ENCODE measurements at places on chromosomes 12 and 14. TPM values are rescaled to one million over a fixed set of nuclear protein-coding genes. Genes with fewer than 3 reads are reported as not detected.

DNA sequence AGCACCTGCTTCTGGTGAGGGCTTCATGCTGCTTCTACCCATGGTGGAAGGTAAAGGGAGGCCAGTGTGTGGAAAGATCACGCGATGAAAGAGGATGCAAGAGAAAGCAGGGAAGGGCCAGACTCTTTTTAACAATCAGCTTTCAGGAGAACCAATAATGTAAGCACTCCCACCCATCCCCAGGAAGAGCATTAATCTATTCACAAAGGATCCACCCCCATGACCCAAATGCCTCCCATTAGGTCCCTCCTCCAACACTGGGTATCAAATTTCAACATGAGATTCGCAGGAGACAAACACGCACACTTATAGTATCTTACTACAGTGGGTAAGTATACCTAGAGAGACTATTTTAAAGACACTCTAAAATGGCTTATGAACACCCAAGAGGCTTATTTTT is 80.5 kb upstream of the TMCC3 start:
- no peak for DNase-seq

- no peak for DNase-seq
These were observed 264.2 kb upstream of the AMIGO2 start for GRCh38 chr12:47343684-47344567.

IL23A gene
- total RNA-seq: not detected

- no peak for DNase-seq
These were observed 4.6 kb downstream of the KIF5A start for GRCh38 chr12:57554453-57554852.

DNA sequence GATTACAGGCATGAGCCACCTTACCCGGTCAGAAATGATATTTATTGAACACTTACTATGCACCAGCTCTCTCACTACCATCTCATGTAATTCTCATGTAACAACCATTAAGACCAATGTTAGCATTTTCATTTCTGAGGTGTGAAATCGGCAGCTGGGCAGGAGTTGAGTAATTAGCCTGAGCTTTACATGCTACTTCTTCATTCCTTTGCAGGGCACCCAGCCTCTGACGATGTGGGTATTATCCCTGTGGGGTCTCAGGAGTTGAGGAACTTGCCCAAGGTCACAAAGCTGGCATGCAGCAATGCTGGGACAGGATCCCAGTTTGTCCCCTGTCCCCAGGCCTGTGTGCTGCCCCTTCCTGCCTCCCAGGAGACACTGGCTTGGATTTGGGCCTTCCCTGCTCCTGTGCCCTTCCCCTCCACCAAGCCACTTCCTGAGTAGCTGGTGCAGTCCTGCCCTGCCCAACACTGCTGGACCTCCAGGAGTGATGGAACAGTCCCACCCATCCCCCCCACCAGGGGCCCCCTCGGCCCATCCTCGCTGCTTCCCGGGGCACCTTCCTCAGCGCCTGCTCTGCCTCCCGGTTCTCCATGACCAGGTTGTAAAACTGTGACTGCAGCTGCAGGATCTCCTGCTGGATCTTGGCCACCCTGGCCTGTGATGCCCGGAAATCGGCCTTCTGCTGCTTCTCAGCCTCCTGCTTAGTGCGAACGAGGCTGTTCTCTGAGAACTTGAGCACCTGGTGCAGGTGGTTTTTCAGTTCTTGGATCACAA is 14.7 kb downstream of the RITA1 start:
- DNase-seq: no peak

C12orf57 gene
- total RNA-seq: 633 TPM

DNA sequence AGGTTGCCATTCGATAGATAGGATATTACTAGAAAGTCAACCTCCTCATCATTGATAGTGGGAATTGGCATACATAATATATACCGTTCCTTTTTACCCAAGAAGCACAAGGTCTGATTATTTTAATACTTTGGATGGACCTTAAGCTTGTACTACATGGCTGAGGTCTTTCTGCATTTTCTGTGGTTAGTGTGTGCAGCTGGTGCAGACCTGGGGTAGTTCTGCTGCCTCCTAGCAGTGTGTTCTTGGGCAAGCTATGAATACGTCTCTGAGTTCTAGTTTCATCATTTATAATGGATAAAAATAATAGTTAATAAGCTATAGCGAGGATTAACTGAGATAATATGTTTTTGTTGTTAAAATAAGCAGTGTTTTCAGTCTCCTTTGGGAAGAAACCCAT is 2.2 kb downstream of the ZDHHC17 start:
- no peak for DNase-seq

DNA sequence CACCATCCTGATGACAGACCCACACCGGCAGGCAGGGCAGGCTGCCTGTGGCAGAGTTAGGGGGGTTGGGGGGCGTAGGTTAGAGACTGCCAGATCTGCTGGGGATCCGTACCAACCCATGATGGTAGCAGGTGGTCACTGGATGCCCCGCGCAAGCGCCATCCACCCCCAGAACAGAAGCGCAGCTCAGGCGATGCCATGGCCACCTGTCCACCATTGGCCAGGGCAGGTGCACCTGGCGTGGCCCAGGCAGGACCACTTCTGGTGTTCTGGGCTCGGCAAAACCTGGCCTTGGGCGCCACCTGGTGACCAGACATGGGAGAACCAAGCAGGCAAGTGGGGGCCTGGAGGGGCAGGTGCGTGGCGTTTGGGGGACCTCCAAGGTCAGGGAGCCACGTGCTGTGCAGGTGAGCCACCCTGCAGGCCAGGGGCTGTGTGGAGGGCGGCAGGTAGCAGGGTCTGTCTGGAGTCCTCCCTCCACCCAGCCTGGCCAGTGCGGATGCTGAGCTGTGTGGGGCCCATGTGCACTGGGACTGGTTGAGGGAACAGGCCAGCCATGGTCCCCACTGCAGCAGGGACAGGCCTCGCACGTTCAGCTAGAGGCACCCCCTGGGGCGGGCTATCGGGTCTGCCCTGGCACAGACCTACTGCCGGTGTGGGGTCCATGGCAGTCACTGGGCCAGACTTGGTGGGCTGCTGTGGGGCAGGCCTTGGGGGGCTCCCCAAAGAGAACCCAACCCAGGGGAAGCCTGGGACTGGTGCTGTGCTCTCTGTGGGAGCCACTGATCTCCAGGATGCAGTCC is 15.6 kb downstream of the BAG5 start:
- peak; percentile 85 for DNase-seq

DNA sequence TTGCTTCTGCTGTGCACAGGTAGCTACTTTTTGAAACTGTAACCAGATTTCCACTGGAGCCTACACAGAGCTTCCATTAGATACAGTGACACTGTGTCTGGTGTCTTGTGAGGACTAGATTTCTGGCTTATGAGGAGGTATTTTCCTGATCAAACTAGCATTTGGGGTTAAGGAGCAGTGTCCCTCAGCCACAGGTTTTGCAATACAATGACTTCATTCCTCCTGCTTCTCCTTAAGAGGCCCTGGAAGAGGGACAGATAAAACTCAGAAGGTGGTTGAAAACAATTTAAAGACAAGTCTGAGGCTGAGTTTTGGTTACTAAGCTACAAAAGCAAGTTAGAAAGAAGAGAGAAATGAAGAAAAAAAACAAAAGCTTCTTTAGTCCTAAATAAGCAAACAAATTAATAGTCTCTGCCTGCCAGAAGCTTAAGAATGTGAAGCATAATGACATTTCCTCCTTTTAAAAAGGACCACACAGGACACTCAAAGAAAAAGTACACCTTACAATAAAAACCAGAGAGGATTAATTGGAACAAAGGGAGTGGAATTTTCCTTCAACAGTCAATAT is 53.0 kb downstream of the PKP2 start:
- no peak for DNase-seq

GRCh38 chr12:56599797-56600196 is 30.3 kb downstream of the BAZ2A start:
- no peak for DNase-seq

DNA sequence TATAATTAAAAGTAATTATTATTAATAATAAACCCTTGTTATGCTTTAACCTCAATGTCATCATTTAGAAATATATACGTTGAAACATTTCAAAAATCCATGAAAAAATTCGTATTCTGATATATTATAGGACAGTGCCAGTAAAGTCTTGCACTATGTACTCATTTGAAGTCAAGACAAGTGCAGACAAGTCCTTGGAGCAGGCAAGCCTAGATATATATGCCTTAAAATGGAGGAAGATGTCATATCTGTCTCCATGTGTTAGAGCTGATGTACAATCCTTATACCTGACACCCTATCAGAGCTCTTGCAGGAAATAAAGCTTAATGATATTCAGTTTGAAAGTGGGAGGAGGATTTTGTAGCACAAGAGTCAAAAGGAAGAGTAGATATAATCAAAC is 310.4 kb downstream of the KCNH5 start:
- DNase-seq: no peak

KRT71 gene
- total RNA-seq: not detected

BEST3 gene
- total RNA-seq: not detected

DNA sequence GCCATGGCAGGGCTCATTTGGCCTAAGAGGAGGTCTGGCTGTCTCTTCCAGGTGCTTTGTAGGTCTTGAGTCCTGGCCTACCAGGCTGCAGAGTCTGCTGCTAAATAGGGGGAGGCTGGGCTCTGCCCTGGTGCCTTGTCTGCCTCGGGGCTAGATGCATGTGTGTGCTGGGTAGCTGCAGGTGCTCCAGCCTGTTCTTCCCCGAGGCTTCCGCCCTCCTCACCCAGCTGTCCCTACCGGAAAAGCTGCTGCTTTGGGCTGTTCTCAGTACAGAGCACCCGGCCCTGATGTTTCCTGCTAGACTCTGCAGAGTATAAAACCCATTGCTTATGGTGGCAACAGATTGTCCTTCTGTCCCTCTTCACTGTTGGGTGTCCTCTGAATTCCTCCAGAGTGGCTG is 37.7 kb downstream of the RAB35 start:
- DNase-seq: no peak

GRCh38 chr12:21774358-21775132 is at the start of gene KCNJ8:
Gene KCNJ8, minus strand, starts transcription at chr12:21774706. Its CDS starts 1,090 bp downstream, at chr12:21773616.
- DNase-seq: peak; percentile 88

- DNase-seq: no peak
These were observed 165.9 kb upstream of the GSC start for GRCh38 chr14:94935706-94936300.

SDSL gene
- 1.7 TPM for total RNA-seq

DNA sequence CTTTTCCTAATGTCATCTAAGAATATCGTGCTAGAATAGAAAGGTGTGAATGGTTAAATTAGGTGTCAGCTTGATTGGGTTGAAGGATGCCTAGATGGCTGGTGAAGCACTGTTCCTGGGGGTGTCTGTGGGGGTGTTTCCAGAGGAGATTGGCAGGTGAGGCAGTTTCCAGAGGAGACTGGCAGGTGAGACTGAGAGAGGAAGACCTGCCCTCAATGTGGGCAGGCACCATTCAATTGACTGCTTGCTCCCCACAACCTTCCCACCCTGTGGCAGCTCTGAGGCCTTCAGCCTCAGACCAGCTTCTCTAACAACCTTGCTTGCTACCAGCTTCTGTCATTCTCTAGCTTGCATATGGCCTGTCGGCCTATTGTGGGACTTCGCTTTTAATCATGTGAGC is 9.2 kb downstream of the RNASE9 start:
- DNase-seq: no peak

KRT85 gene
- not detected for total RNA-seq

- no peak for DNase-seq
These were observed 89.0 kb downstream of the BORCS5 start for GRCh38 chr12:12445882-12446181.

NPFF gene
- not detected for total RNA-seq

MEG3 gene
- 1,060 TPM for total RNA-seq

GRCh38 chr12:20450591-20451180 is 82.3 kb downstream of the PDE3A start:
- no peak for DNase-seq

- DNase-seq: no peak
These were observed 16.0 kb downstream of the CHST11 start for GRCh38 chr12:104472748-104473147.

GRCh38 chr14:91729756-91730155 is 2.1 kb downstream of the CATSPERB start:
- no peak for DNase-seq

GRCh38 chr12:88617352-88617751 is 37.1 kb upstream of the KITLG start:
- DNase-seq: no peak

TMEM229B gene
- total RNA-seq: 3.0 TPM

DNA sequence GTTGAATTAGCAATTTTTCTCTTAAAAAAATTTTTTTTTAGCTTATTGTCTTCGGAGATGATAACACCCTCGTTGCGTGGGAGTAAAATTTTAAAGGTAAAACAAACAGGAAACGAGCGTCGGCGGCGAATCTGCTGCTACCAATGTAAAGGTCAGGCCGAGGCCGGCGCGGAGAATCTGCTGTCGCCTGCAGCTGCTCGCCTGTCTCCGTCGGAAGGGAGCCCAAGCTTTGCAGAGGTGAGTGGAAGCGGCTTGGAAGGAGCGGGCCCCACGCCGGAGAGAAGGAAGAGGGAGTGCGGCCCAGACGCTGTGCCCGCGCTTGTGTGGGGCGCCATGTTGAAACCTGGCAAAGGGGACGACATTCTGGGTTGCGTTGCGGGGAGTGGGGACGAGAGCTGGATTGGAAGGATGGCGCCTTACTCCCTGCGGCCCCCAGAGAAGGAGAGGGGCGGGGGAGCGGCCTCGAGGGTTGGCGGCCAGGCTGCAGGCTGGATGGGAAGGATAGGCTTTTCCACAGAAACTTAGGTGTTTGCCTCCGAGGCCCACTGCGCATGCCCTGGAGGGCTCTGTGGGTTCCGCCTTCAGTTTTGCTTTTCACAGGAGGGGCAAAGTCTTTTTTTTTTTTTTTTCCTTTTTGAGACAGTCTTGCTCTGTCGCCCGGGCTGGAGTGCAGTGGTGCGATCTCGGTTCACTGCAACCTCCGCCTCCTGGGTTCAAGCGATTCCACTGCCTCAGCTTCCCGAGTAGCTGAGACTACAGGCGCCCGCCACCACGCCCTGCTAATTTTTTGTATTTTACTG is at the start of gene SNRNP35:
Gene SNRNP35, plus strand, starts transcription at position 160 of the 800 bp plus-strand sequence. CDS start 7,402 bp downstream, outside the sequence.
- DNase-seq: peak; percentile 79

FOS gene
- total RNA-seq: 115 TPM

- no peak for DNase-seq
These were observed 47.5 kb downstream of the FBXO34 start for GRCh38 chr14:55318694-55319093.

- DNase-seq: no peak
These were observed 222.0 kb downstream of the ANO2 start for GRCh38 chr12:5723071-5723470.

NRL gene
- 1.3 TPM for total RNA-seq
